ENCODE measurements at places on chromosomes 3 and 15.

- no peak for DNase-seq
These were observed 42.4 kb downstream of the FBN1 start for GRCh38 chr15:48603123-48603500.

DNA sequence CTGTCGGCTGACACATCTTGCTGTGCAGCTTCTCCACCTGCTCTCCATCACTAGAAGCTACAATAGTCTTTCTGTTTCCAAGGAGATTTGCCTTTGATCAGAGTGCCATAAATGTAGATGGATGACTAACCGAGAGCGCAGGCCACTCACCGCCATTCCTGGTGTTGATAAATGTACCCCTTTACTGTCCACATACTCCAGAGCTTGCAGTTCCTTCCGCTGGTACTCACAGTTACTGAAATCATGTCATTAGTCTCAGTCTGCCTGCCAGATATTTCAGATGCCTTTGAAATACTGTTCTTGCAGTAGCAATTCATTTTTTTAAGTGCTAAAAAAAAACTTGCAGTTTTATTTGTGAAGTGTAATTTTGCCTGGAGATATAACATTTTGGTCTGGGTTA lies 72.3 kb downstream of the BLM start:
- no peak for DNase-seq

DNA sequence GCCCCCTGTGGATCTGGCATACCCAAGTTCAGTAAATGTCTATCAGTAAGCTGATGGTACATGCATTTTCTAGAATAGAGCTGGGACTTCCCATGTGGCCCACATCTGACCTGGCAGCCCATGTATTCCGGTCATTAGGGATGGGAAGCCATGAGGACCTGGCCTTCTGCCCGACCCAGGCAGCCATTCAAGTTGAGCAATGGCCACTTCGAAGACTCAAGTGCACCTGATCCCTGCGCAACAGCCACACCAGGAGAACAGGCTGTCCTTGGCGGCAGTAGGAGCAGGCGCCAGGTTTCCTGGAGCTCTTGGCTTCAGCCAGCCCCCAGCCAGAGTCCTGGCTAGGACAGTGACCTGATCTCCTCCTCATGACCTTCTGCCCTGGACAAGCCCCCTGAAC lies 14.6 kb downstream of the HEMK1 start:
- no peak for DNase-seq

DNA sequence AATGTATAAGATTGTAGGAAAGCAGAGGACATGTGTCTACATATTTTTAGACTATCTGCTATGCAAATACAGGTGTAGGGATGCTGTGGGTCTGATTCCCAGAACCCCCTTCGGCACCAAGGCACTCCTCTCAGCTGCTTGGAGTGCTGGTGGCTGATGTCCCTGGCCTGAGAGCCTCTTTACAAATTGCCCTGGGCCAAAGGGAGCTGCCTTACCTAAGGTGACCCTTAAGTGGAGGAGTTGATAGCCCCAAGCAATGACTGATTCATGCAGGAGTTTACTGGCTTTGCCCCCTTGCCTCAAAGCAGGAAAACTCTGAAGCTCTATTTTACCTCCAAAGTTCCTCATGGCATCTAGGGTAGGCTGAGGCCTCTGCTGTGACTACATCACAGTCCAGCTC lies 83.0 kb downstream of the ZNF385D start:
- no peak for DNase-seq

DNA sequence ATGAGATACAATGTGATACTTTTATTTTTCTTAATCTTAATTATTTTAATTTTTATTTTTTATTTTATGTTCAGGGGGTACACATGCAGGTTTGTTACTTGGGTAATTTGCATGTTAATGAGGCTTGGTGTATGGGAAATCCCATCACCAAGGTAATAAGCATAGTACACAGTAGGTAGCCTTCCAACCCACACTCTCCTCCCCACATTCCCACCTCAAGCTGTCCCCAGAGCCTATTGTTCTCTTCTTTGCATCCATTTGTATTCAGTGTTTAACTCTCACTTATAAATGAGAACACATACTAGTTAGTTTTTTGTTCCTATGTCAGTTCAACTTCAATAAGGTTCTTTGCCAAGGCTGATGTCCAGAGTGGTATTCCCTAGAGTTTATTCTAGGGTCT lies 1375.4 kb downstream of the NSUN3 start:
- no peak for DNase-seq

- no peak for DNase-seq
These were observed 7.8 kb upstream of the RPSA start for GRCh38 chr3:39398700-39399099.

DNA sequence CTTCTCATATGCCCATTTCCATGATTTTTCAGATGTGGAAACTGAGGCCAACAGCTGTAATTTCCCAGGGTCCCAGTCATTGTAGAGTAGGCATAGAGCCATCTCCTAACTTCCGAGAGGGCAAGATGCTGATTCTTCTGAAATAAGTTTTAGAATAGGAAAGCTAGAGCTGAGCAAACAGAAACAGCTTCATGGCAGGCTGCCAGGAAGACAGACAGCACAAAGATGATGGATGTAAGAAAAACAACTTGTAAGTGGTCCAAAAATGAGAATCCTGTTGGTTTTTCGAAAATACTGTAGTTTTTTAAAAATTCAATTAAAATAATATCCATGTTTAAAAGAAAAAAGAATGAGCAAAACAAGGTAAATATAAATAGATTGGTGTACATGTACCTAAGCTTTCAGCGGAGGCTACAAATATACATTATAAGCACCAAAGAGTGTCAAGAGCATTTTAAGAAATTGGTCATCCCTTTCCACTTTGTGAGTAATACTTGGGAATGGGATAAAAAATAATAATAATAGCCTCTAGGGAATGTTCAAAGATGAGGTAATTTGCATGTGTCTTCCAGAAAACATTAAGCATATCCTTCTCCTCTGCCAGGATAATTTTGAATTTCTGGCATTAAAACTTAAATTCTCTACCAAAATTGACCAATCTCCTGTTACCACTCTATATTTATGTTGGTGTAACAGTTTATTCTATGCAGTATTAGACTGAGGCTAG lies 406.6 kb downstream of the MECOM start:
- DNase-seq, result no peak

GRCh38 chr3:4852780-4853748 lies 126.2 kb upstream of the BHLHE40 start:
- no peak for DNase-seq

DNA sequence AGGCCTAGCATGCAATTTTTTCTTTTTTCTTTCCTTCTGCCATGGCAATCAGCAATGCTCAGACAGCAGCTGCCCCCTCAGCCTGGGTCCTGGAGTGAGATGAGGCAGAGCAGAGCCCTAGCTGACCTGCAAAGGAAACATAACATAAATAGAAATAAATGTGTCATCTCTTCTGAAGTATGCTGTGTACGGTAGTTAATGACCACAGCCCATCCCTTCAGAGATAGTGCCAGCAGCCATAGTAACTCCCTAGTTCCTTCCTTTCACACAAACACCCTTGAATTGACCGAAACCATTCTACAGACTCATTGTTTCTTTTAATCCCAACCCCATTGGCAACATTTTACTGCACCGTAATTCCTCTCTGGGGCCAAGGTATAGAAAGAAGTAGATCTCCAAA lies 8.4 kb upstream of the CD47 start:
- DNase-seq, result no peak

GRCh38 chr3:139470199-139470598 lies 6.1 kb downstream of the RBP2 start:
- no peak for DNase-seq

DNA sequence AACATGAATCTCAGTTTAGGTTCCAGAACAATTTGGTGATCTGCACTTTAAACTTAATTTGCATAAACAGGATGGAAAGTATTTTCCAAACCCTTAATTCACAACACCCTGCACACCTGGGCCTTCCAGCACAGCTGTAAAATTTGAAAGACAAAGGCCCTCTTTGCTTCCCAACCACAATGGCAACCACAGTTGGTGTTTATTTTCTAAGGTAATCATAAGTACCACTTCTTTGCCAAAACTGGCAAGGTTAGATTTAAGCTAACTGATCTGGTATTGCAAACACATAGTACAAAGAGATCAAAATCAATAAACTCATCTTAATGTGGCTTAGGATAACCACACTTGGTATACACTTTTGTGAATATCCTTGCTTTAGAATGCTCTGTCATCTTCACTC lies 4.1 kb downstream of the LRIG1 start:
- no peak for DNase-seq

DNA sequence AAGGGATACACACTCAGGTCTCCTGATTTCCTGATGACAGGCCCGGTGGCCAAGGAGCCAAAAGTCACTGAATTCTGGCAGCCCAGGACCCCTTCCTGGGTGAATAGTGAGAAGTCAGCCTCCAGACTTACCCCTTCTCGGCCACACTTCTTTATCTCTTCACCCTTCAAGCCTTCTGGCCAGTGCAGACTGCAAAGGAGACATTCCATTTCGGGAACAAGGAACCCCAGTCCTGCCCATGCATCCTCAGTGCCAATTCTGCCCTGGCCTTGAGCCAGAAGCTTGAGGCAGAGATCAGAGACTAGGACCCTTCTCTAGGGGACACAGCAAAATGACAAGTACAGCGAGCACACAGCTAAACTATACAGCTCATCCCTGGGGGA lies 28.8 kb downstream of the GRAMD2A start:
- DNase-seq, result no peak

DNA sequence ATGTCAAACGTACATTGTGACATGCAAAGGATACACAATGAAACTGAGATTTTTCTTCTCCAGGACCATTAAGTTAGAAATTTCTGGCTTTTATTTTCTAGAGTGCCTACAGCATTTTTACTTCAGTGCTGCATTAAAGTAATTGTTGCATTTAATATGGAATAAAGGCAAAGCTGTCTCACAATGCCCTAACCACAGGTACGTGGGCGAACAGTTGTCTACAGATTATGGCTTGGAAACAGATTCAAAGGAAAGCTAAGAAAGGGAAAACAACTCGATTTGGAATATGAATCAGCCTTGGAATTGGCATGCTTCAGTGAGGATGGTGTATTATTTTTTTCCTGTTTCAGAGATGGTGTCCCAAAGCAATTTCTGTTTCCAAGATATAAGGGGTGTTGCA lies 79.1 kb upstream of the TUSC7 start:
- no peak for DNase-seq

Measured in nephron progenitor cell (in vitro differentiated cells).